Vagina (tissue), 2 donors: ENCODE measurements at places on chromosomes 3 and 15.

DNA sequence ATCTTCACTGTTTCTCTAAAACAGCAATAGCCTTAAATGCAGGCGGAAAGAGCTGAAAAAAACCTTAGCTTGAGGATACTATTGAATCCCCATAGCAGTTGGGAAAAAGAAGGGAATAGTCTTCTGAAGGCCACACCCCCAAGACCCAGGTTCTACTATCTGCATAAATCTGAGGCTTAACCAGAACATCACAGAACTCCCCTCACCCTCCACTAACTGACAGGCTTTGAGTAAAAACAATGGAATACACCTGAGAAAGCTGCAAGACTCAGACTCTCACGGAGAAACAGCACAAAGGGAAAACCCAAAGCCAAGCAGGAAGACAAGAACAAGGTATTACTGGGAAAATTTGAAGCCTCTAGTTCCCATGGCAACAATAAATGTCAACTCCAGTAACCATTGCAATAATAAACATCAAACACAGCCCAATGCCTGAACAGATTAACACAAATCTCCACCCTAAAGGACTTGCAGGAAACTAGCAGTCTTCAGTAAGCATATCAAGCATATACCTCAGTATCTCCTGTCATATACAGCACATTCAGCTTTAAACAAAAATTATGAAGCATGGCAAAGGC, 56.4 kb downstream of the TMCC1 start:
- DNase-seq: no peak

GRCh38 chr3:171747223-171747920, 62.9 kb downstream of the PLD1 start:
- DNase-seq: no peak

DNA sequence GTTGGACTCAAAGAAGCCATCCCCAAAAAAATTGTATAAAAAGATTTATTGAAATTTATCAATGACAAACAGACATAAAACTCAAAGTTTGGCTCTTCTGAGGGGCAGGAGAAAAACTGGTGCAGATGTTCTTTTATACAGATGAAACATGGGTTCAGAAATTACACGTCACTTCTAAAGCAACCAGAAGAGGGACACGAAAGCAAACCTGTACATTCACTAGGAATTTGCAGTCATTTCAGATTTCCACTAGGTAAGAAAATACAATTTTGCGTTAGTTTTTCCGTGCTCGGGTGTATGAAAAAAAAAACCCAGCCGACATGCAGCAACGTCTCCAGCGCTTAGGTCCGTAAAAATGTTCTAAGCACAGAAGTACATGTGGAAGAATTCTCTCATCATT, 41.8 kb downstream of the ANP32A start:
- DNase-seq: no peak

DNA sequence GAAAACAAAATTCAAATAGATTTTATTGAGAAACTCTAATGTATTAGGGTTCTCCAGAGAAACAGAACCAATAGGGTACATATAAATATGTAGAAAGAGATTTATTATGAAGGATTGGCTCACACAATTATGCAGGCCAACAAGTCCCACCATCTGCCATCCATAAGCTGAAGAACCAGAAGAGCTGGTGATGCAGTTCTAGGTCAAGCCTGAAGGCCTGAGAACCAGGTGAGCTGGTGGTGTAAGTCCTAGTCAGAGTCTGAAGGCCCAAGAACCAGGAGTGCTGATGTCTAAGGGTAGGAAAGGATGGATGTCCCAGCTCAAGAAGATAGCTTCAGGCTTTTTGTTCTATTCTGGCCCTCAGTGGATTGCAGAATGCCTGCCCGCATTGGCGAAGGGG, 2.6 kb upstream of the NFKBIZ start:
- no peak for DNase-seq

- no peak for DNase-seq
Measured at GRCh38 chr3:37179144-37179967, 5.0 kb upstream of the LRRFIP2 start.

GRCh38 chr15:30990446-30991254, 778 bp downstream of the MTMR10 start:
- no peak for DNase-seq

- no peak for DNase-seq
Measured at GRCh38 chr3:78517965-78518364, 1249.8 kb downstream of the ROBO1 start.

GRCh38 chr3:99485286-99485685, 153.1 kb upstream of the COL8A1 start:
- DNase-seq: no peak

DNA sequence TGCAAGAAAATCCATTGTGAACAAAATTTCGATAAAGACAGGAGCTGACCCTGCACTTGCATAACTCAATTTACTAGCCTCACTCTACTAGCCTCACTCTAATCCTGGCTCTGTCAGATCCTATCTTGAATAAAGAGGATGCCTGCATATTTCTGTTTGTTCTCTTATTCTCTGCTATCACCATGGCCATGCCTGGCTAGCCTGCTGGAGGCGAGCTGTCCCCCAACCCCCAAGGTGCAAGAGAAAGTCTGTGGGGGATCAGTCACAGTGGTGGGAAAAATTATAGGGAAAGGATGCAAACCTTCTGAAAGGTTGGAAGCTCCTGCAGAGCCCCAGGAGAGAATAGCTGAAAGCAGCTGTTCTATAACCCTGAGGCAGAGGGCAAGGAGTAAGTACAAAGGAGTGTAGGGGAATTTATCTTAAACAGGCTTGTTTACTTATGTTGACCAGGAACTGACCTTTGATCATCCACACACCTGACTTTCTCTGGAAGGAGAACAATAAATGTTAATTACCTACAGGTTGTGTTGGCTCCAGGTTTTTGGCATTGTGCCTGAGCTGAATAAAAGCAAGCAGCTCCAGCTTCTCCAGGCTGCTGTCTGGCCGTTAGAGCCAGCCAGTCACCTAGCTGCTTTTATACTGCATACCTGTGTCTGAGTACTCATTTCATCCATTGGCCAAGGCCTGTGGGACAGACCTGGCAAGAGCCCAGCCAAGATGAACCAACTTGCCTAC, 137.7 kb upstream of the RASGRP1 start:
- no peak for DNase-seq

GRCh38 chr3:62557450-62557849, 184.1 kb upstream of the FEZF2 start:
- no peak for DNase-seq

GRCh38 chr3:184176377-184177330, 2.0 kb downstream of the AP2M1 start:
- no peak for DNase-seq

DNA sequence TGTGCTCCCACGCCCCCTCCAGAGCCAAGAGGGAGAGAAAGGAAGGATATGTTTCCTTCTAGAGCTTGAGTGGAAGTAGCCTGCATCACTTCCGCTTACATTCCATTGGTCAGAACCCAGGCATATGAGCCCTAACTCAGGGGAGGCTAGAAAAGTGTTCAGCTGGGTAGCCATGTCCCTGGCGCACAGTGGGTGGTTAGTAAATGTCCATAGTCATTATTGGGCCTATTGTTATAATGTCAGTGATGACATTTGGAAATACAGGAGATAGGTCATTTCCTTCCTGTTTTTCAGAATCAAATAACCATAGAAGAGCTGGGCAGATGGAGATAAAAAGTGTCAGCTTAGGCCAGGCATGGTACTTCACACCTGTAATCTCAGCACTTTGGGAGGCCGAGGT, 27.3 kb downstream of the CD276 start:
- no peak for DNase-seq

- DNase-seq: no peak
Measured at GRCh38 chr3:42410370-42411131, at the start of gene LYZL4. Gene LYZL4, minus strand, starts transcription at chr3:42410610. Its CDS starts 3,359 bp downstream, at chr3:42407251.

DNA sequence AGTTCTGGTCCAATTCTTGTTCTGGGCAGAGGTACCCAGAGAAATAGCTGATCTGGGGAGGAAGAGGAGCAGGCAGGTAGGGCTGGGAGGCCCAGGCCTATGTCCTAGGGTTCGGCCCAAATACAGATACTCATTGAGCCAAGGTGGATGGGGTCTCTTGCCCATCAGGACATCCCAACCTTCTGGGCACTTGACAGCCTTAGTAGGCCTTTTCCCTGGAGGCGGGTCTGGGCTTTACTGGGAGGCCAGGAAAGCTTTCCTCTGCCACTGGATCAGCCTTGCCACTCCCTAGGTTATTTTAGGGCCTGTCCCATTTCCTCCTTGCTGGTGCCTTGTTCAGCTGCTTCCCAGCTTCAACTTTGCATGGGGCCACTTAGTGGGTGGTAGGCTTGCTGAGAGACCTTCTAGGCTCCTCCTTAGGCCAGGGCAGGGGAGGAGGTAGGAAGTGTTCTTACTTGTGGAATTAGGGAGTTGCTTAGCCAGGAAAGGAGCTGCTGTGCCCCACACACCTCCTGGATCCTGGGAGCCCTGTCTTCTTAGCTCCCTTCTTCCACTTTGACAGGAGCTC, 9.7 kb downstream of the TEX264 start:
- no peak for DNase-seq

DNA sequence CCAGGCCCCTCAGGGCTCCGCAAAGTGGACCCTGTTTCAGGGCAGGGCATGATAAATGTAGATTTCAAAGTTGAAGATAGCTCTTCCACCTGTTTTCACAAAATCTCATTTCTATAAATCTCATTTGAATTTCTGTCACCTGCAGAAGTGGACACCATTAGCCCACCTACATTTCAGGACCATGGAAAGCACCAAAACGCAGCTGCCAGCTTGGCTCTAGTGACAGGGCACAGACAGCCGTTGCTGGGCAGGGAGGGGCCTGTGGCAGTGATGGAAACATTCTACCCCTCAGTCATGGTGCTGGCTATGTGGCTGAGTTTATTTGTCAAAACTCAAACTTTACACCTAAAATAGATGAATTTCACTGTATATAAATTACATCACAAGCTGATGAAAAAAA, 40.4 kb downstream of the PRR23E start:
- DNase-seq: peak; percentile 47

DNA sequence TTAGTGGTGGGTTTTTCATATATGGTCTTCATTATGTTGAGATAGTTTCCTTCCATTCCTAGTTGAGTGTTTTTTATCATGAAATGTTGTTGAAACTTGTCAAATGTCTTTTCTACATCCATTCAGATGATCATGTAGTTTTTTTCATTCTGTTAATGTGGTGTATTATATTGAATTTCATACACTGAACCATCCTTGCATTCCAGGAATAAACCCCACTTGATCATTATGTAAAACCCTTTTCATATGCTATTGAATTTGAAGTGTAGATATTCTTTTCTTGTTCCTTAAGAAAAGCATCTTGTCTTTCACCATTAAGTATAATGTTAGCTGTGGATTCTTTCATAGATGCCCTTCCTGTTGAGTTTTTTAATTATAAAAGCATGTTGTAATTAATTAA, 42.9 kb downstream of the PIAS1 start:
- DNase-seq: no peak

- no peak for DNase-seq
Measured at GRCh38 chr3:69568458-69568857, 170.8 kb upstream of the MITF start.
